ENCODE measurements at places on chromosomes 6 and 20.
A peak's percentile ranks its signal among the peaks of the same experiment; 100 is the strongest.

DNA sequence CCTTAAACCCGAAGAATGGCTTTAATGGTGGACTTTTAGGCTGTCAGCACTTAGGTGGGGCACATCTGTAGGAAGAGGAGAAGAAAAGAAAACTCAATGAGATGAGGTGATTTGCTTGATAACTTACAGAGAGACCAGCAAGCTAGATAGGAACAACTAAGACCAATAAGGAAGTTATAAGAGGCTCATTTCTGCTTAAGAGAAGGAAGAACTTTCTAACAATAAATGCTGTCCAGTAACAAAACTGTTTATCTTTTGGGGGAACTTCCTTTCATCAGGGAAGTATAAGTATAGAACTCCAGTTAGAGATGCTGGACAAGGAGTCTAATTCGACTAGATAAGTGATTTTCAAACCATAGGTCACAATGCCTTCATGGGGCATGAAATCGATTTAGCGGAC, 107.2 kb upstream of the SIRPA start:
- no peak for DNase-seq

DNA sequence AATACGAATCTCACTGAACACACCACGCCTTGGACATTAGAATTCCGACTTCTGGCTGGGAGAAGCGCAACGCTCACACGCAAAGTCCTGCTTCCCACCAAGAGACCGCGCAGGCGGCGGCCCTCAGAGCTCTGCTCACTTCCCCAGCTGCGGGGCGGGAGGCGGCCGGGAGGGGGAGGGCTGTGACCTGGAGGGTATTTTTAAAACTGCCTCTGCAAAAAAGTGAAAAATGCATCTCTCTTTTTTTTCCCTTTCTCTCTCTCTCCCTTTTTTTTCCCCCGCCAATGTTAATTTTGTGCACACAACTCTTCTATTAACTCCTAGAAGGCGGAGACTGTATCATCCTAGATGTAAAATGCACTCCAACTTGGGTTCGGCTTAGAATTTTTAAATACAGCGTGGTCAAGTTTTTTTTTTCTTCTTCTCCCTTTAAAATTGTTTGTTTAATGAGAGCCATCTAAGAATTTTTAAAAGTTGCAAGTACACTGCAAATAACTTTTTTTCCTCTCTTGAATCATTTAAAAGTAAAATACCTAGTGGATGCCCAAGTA, 66.4 kb downstream of the STX11 start:
- DNase-seq, result no peak

DNA sequence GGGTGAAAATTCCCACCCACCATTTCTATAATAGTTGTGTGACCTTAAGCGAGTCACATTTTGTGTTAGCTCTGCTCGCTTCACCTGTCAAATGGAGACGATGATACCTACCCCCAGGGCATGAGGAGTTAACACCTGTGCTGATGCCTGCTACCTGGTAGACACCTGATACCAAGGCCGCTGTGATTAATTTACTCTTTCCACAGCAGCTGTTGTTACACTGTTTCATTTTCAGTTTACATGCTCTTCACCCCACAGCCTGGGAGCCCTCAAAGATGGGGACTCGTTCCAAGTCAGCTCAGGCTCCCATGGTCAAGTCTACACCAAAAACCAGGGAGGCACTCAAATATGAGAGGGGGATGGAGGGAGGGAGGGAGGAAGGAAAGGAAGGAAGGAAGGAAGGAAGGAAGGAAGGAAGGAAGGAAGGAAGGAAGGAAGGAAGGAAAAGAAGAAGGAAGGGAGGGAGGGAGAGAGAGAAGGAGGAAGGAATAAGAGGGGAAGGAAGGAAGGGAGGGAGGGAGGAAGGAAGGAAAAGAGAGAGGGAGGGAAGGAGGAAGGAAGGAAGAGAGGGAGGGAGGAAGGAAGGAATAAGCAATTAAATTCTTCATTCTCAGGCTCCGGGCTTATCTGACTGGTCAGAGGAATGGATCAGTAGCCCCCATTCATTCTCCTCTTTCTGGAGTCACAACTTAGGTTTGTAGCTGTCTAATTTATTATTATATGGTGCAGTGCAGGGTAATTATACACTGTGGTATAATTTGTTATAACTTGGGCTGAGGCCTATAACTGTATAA, 40.9 kb downstream of the PDYN start:
- DNase-seq, result no peak

DNA sequence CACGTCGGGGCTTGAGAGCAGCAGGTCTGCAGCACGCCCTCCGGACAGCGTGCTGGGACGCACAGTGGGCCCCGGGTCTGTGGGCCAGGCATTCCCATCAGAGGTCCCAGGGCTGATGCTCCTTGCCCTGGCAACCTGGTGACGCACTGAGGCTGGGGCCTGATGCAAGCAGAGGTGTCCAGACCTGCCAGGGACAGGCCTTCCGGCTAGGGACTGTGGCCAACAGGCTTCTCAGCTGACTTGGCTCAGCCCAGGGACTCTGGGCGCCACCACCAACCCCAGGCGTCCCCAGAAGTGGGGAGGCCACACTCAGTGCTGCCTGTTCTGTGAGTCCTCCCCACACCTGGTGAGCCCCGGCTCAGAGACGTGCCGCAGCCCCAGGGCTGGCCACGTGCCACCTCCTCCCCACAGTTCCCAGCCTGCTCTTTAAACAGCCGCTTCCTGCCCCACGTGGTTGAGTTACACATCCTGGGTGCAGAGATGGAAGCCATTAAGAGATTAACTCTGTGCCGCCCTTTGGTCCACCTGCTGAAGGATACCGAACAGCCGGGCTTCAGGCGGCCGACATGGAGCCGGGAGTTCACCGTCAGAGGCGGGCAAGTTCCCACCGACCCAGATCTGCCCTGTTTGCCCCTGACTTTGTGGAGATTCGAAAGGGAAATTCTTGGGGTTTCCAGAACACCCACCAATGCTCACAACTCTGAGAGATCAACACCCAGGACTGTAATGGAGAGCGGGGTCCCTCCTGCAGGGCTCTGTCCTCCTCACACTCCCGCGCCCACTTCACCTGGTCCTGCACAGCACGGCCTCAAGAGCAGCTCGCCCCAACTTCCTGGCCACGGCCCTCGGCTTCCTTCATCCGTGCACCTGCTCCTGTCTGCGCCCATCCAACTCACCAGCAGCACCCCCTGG, 37.6 kb upstream of the ZBP1 start:
- peak; percentile 10 for DNase-seq

DNA sequence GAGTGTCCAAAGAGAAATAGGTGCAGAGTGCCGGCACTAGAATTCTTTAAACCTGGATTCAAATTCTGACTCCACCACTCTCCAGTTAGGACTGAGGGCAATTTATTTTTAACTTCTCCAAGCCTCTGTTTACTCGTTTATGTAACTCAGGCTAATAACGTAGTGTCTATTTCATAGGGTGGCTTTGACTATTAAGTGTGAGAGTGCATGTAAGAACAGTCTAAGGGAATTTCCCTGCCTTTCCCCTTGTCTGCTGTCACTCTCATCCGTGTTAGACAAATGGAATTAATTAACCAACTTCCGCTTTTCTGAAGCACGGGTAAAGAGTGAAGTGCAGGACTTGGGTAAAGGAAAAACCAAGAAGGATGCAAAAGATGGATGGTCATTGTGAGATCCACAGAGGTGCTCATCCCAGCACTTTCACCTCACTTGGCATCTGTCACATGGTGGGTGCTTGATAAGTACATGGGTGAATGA, 4.1 kb upstream of the ZKSCAN8 start:
- DNase-seq, result peak; percentile 19

DNA sequence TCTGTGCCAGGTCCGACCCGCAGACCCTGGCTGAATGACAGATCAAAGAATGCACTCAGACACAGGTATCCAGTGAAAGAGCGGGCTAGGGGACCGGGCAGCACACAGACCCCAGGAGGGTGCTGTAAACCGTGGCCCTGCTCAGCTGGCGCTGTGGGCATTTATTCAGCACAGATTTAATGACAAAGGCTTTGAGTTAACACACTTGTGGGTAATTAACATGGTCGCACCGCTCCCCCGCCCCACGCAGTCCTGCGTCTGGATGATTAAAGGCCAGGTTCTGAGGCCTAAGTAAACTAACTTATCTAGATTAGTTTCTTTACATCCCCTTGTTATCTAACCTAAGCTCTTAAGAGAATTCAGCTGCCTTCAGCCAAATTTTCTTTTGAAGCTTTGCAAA, 3.5 kb downstream of the MAK start:
- DNase-seq, result no peak

GRCh38 chr6:148530394-148530953, 187.8 kb downstream of the SASH1 start:
- DNase-seq, result peak; percentile 60

Data from Ammon's horn (tissue), 1 donor.